ENCODE measurements at places on chromosomes 7 and 10.

GRCh38 chr10:15374566-15374965 is 3.5 kb upstream of the FAM171A1 start:
- DNase-seq = no peak

DNA sequence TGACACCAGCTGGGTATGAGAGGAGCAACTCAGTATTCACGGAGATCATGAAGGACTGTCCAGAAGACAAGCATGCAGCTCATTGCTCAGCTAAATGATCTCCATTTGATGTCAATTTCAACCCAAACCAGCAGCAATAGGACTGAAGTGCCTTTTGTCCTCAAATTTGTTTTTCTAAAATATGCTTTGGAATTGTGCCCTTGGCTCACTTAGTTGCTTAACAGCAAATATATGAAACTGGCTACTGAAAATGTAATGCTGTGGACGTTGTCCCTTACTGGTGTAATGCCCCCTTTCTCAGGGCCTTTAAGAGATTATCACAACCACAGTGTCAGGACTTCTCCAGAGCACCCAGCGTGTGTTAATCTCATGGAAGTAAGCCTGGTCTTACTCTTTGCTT is 236.2 kb downstream of the SKIDA1 start:
- DNase-seq = no peak

DNA sequence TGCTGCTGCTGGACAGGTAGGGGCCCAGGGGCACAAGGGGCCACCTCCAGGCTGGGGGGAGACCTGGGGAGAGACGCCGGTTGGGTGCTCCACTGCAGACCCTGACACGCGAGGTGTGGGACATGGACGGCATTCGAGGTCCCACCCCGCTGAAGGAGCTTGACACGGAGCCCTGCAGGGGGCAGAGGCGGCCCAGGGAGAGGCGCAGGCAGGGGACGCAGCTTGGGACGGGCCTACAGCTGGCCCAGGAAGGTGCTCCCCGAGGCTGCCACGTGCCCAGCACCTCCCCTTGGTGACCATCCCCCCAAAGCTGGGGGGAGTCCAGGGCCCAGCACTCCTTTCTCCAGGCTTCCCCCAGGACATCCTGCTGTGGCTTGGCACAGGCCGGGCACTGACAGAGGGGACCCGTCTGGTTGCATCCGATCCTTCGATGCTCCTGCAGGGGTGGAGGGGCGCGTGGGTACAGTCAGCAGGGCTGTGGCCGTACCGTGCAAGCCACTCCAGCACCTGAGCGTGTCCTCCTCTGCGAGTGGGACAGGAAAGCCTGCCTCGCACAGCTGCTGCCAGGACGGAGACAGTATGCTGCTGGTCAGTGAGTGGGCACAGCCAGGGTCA is 174.4 kb downstream of the ELFN1 start:
- no peak for DNase-seq

DNA sequence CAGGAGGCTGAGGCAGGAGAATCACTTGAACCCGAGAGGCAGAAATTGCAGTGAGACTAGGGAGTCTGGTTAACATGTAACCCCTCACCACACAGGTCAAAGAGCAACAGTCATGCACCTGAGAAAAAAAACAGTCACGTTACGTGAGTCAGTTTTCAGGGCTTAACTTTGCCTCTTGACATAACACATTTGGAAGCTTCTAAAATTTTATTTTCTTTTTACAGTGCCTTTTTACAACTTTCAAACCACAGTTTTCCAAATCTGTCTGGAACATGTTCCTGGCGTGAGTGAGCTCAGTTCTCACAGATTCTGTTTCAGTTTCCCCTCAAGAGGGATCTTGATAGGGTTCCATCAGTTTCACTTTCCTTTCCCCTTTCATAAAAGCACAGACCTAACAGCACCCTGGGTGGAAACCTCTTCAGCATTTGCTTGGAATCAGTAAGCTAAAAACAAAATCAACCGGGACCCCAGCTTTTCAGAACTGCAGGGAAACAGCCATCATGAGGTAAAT is 4.4 kb downstream of the IFIT3 start:
- DNase-seq = no peak

DNA sequence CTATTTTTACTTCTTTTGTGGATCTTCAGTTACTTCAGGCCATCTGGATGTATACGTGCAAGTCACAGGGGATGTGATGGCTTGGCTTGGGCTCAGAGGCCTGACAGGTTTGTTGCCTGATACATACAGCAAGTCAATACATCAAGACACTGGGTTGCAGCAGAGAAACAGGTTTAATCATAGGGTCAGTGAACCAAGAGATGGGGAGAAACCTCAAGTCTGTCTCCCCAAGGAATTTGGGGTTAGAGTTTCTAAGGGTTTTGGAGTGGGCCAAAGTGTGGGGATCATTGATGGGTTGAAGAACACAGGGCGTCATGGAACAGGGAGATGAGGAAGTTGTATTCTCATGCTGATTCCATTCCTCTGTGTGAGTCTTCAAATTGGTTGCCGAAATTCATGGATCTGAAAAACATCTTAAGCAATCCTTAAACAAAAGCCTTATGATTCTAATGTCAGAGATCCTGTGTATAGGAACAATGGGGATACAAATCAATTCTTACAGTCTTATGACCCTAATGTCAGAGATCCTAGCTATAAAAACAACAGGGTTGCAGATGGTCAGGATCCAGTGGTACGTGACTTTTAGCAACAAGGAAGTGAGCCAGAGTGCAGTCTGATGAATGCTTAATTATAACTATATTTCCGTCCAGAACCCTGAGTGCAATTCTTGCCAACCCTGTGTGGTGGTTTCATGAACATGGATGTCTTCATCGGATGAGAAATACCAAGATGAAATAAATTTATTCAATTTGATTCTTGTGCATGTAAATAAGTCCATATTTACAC is 18.9 kb downstream of the OTUD1 start:
- no peak for DNase-seq

DNA sequence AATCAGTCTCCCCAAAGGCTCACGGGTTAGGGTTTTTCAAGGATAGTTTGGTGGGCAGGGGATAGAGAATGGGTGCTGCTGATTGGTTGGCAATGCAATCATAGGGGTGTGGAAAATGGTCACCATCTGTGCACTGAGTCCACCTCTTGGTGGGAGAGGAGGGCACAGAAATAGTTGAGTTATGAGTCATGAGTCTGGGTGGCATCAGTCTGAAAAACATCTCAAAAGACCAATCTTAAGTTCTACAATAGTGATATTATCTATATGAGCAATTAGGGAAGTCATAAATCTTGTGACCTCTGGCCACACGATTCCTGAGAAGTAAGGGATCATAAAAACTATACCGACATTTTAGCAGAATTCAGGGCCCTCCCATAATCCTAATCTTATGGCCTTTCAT is 62.7 kb downstream of the LGI1 start:
- DNase-seq = no peak

DNA sequence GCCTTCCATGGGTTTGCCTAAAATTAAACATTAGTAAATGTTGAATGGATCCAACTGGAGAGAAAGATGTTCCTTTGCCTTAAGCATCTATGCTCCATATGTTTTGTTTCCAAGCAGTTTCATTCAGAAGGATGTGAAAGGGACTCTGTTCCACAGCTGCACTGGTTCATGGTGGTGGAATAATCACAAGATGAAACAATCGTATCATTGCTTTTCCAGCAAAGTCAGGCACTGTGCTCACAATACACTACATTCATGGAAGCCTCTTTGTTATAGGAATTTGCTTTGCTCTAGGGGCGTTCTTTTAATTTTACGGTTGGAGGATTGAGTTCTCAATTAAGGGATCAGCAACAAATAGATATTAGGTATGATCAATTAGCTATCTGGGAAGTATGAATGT is 33.8 kb downstream of the RAMP3 start:
- DNase-seq = no peak

GRCh38 chr7:26680587-26680986 is 183.8 kb downstream of the SKAP2 start:
- DNase-seq = no peak

GRCh38 chr7:45658716-45659495 is 84.7 kb downstream of the ADCY1 start:
- DNase-seq = no peak

- DNase-seq = no peak
These were observed 41.0 kb upstream of the CELF2 start for GRCh38 chr10:10976652-10977051.

- no peak for DNase-seq
These were observed 67.7 kb downstream of the ARHGAP22 start for GRCh38 chr10:48536916-48537890.

- DNase-seq = no peak
These were observed 130.6 kb downstream of the WDR11 start for GRCh38 chr10:120981601-120982391.

DNA sequence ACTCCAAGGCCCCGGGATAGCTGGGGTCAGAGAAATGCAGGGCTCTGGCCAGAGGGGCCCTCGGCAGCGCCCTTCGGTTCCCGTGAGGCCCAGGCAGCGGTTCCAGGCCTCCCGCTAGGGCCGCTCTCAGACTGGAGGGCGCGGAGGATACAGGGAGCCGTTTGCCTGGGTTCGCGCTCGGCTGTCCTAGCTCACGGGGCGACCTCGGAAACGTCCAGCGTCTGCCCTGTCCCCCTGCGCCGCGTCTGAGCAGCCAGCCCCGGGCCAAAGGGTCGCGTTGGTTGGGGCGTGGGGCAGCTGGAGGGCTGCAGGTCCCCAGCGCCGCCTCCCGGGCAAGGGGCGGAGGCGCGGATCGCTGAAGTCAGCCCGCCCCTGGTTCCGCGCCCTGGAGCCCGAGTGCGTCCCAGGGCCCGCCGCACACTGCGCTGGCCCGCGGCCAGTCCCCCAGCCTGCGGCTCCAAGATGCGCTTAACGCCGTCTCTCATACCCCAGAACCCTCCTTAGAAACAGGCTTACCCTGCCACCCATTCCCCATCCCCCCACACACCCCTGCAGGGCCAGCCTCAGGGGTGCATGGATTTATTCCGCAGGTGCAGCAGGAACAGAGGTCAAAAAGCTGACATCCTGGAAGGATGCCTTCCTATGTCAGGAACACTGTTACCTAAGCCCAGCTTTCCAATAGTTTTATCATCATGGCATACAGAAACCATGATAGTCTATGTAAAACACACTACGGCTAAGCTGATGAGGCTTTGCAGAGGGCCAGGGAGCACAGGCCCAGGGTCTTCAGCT is 22.1 kb upstream of the OPN4 start:
- DNase-seq = no peak

GRCh38 chr7:32255036-32255435 is 184.8 kb upstream of the PDE1C start:
- no peak for DNase-seq

GRCh38 chr7:30028749-30029635 is 780 bp downstream of the PLEKHA8 start:
- no peak for DNase-seq

DNA sequence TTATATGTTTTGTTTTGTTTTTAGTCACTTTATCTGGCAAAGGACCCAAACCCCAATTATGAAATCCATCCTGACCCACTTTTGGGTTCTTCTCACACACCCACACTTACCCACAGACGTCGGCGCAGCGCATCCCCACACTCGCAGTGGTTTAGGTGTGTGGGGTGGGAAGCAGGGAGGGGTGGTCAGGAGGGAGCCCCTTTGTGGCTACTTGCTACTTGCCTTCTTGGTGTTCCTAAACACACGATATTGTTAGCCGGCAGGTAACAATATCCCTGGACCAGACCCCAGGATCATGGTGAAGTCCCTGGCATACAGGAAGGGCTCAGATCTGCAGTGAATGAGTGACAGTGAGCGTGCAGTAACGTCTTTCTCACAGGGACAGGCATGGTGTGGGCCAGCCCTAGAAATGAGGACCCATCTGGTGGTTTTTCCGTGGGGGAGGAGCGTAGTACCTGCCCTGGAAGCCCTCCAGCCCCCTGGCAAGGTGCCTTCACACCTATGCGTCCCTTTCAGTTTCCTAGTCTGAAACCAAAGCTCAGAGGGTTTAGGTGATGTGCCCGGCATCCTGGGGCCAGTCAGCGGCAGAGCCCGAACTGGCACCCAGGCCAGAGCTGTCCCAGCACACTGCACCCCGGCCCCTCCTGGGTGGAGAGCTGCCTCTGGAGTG is 4.4 kb downstream of the SPOCK2 start:
- no peak for DNase-seq

- no peak for DNase-seq
These were observed 528.9 kb downstream of the HTR7 start for GRCh38 chr10:90328896-90329295.

- no peak for DNase-seq
These were observed 185.0 kb downstream of the HDAC9 start for GRCh38 chr7:18680576-18680975.

- DNase-seq = no peak
These were observed 26.3 kb downstream of the SND1 start for GRCh38 chr7:127678337-127678736.

DNA sequence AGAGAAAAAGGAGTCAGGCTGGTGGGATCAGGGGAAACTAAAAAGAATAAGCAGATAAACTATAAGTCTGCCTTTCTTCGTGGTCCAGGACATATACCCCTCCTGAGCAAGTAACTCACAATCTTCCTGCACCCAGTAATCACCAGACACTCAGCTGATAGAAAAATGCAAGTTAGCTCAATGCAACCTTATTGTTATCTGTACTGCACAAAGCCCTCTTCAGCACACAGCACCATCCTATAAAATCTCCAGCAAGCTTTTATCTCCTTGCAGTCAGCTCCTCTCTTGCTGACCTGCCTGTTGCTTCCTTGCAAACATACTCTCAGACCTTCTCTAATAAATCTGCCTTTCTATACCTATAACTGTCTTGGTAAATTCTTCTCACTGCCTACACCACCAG is 6.7 kb downstream of the SLC37A3 start:
- DNase-seq = no peak

DNA sequence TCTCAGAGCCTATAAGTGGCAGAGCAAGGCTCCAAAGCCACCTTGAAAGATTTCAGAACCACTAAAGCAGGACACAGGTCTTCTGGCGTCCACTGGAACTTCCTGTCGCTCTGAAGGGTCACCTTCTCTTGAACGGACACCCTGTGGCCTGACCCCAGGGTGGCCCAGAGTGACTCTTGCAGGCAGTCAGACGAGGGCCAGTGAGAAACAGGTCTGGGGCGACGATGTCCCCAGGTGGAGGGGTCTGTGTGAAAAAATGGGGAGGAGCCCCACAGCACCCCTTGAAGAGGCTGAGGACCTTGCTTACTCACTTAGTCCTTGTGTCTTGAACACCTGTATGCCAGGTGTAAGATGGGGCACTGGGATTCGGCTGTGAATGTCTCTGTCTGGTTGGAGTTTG is 946 bp upstream of the RASGEF1A start:
- no peak for DNase-seq
